ENCODE measurements at places on chromosomes 2 and 18.
A peak's percentile ranks its signal among the peaks of the same experiment; 100 is the strongest.

DNA sequence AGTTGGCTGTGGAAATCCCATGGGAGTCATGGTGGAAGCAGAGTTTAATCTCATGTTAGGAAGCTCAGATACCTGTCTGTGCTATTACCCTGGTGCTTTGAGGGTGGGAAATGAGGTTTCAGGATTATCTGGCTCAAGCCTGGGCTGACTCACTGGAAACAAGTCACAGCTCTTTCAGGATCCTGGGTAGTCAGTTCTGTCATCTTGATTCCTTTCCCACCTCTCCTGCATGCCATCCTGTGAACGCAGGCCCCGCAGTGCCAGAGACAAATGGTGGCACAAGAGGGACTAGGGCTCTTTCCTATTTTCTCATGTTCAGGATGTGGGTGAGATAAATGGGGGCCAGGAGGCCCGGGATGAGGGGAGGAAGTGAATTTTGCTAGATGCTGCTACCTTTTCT lies 3.7 kb upstream of the FAM136A start:
- DNase-seq = no peak

DNA sequence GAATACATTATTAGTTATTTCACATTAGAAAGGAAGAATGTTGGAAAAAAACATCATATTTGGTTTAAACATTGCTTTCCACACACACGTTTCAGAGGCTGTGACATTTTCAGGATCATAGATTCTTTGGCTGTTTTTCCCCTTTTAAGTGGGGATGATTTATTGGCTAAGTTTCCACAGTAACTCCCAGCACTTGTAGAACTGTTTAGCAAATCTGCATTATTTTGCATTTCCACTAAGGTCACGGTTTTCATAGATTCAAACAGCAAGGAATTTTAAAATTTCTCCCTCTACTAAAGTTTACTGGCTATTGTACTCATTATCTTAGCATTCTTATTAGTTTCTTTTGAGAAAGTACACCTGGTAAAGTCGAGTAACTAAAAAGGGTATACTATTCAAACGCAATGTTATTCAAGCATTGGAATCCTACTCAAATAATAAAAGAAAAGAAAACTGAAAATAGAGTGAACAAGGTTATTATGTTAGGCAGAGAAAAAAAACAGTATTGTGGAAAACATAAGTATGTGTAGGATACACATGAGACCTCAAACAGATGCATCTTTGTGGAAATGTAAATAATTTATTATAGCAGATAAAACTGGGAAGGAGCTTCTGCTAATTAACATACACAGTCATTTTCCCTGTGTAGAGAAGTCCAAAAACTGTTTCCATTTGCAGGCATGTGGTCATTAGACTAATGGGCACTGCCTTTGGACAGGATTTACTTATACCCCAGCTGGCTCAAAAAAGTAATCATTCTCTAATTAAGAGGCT lies 633.8 kb downstream of the NRXN1 start:
- no peak for DNase-seq

DNA sequence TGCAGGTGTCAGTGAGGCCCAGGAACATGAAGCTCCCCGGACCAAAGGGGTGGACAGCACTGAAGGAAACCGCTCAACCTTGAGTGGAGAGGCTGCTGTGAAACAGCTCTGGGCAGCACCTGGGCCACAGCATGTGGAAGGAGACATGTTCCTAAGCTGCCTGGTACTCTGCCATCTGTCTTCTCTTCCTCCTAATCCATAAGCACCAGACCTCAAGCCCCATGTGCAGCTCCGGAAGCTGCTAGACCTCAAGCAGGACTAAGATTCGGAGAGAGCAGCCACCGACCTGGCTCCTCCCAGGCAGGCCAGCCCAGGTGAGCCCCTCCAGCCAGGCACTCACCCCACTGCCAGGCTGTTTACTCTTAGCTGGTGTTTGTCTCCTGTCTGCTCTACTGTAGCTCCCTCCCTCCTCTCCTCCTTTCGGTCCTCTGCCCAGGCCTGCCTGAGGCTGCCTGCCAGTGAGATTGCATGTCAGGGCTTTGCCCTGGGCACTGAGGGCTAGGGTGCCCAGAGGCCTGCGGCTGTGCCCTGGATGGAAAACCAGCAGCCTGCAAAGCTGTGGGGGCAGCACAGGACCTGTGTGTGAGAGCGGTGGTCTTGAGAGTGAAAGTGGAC lies 53.7 kb downstream of the BCL11A start:
- no peak for DNase-seq

DNA sequence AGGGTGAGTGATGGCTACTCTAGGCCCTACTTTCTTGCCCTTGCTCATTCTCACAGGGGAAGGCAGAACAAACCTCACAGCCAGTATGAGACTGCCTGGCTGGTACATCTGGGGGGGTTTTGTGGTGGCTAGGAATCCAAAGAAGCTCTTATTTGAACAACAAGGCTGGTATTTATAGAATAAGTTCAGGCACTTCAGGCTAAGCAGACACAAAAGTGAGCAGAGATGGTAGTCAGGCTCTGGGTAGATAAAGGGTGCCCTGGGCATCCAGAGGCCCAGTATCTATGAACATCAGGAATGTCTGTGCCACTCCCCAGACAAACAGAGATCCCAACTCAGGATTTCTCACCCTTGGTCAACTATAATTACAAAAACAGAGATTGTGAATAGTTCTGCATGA lies 57.2 kb upstream of the RTN4 start:
- no peak for DNase-seq

DNA sequence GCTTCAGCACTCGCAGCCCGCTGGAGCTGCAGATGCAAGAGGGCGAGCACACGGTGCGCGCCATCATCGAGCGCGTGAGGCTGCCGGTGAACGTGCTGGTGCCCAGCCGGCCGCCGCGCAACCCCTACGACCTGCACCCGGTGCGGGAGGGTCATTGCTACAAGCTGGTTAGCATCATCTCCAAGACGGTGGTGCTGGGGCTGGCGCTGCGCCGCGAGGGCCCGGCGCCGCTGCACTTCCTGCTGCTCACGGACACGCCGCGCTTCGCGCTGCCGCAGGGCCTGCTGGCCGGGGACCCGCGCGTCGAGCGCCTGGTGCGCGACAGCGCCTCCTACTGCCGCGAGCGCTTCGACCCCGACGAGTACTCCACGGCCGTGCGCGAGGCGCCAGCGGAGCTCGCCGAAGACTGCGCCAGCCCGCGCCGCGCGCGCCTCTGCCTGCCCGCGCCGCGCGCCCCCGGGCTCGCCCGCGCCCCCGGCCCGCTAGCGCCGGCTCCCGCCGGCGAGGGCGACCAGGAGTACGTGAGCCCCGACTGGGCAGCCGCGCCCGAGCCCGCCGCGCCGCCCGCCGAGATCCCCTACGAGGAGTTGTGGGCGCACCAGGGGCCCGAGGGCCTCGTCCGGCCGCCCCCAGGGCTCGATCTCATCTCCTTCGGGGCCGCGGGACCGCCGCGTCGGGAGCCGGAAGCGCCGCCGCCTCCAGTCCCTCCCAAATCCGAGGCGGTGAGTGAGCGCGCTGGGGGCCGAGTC lies 11.8 kb downstream of the GAREM2 start:
- peak; percentile 89 for DNase-seq

GRCh38 chr2:171166328-171166983 lies 5.8 kb upstream of the TLK1 start:
- no peak for DNase-seq

DNA sequence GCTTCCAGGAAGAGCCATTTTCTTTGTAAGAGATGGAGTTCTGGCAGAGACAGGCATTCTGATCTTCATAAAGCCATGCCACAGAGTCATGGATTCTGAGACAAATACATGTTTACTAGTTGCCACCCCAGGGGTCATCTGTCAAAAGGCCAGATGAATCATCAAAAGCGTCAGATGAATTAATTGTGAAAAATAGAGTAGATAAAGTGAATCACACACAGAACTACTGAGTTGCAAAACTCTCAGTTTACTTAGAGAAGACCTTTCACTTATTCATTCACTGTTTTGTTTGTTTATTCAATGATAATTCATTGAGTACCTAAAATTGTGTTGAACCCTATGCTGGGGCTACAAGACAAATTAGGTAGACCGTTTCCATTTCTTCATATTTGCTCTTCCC lies 157.7 kb upstream of the SERPINE2 start:
- DNase-seq = no peak

Measured in CD8-positive, alpha-beta memory T cell (primary cell).